ENCODE measurements at places on chromosomes 2 and 18. TPM values are rescaled to one million over a fixed set of nuclear protein-coding genes. Genes with fewer than 3 reads are reported as not detected.

CYP27C1 gene
- total RNA-seq = 0.26 TPM

RESP18 gene
- total RNA-seq = not detected

SETBP1 gene
- 2.3 TPM for total RNA-seq

LOXHD1 gene
- not detected for total RNA-seq

LBX2 gene
- total RNA-seq = 7.7 TPM

KIAA2012 gene
- not detected for total RNA-seq

SLC11A1 gene
- total RNA-seq = 0.11 TPM

OTX1 gene
- total RNA-seq = 1.2 TPM

DSG1 gene
- not detected for total RNA-seq

- no peak for DNase-seq
These were observed 505.5 kb upstream of the FAM98A start for GRCh38 chr2:34104601-34105000.

GRCh38 chr18:71583252-71583651 is 960.9 kb downstream of the CBLN2 start:
- DNase-seq = no peak

DNA sequence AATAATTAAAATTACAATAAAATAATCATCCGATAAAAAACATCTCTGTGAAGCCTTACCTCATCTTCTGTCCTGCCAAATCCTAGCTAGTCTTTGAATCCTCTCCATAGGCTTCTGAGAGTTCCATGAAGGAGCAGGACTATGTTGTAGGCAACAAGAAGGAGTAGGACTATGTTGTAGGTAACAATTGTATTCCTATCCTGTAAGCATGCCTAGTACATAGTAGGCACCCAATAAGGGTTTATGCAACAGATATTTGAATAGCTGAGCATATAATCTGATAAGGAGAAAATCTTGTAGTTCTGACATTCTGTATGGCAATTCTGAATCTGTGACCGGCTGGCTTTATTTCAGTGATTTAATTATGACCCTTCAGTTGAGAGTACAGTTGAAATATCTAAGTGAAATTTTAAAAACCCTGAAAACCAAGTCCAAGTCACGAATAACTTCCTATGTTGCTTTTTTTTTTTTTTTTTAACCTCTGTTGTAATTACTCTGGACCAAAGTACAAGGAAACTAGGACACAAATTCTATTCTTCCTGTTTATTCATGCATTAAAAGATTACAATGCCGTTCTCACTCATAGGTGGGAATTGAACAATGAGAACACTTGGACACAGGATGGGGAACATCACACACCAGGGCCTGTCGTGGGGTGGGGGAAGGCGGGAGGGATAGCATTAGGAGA is 27.8 kb downstream of the VWA3B start:
- no peak for DNase-seq

GRCh38 chr2:30869988-30870387 is 62.7 kb upstream of the CAPN13 start:
- DNase-seq = no peak

DNA sequence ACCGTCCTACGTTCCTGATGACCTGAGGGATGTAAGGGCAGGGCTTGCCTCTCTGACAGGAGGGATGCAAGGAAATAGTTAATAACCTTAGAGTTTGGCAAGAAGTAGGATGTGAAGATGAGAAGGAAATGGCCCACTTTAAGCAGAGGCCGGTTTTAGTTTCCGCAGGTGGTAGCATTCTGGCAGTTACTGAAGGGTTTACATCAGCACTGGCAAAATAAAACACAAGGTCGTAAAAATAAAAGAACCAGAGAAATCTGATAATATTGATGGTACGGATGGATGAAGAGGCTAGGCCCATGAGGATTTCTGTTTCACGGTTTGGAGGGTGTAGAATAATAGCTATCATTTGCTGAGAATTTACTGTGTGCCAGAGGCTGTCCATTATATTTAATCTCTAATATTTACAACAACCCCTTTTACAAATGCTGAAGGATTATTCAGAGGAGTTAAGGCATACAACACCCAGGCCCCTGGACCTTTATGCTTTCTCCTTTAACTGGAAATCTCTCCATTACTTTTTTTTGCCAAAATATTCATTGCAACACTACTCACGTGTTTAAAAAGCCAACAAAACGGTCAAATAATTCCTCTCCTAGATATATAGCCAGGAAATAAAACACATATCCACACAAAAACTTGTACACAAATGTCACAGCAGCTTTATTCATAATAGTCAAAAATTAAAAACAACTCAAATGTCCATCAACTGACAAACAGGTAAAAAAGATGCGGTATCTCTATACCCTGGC is 28.5 kb downstream of the DAPL1 start:
- no peak for DNase-seq

DNA sequence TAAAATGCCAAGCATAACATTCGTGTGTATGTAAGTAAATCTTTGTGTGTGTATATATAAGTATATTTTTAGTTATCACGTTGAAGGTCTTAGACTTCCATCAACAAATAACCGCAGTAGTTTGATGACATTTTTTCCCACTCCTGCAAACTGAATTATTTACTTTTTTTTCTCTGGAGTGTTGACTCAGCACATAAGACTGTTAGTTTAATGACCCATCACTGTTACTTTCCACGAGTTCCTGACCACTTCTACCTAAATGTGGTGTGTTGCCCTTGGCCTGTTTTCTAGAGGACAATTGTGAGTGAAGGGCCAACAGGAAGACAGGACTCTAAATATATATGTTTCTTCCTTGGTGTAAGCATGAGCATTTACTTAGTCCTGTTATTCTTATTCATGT is 71.3 kb upstream of the TXNDC2 start:
- no peak for DNase-seq

DNA sequence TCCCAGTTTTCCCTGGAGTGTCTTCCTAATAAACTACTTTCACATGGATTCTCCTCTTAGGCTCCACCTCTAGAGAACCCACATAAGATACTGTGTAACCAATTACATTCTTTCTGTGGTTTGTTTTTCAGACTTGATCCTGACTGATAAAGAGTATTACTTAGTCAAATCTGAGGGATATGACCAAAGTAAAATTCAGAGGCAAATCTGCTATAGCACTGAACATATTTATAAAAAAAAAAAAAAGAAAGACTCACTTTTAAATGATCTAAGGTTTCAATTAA is 13.9 kb downstream of the CKAP2L start:
- DNase-seq = no peak

GRCh38 chr2:178191511-178191910 is 2.8 kb upstream of the OSBPL6 start:
- no peak for DNase-seq

- DNase-seq = no peak
These were observed 18.3 kb downstream of the FHL2 start for GRCh38 chr2:105380432-105381100.

GRCh38 chr2:60116161-60116875 is 437.1 kb downstream of the BCL11A start:
- DNase-seq = peak; percentile 49

- no peak for DNase-seq
These were observed 10.2 kb downstream of the TMEM247 start for GRCh38 chr2:46489423-46490174.

DNA sequence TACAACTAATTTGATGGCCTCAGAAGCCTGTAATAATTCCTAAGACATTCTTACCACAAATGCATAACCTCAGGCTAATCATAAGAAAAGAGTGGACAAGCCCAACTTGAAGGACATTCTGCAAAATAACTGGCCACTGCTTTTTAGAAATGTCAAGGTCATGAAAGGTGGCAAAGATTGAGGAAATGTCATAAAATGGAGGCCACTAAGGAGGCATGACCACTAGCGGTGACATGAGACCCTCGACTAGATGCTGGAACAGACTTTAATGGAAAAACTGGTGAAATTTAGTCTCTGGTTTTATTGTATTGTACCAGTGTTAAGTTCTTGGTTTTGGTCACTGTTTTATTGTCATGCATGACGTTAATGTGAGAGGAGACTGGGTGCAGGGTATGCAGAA is 78.6 kb downstream of the SP3 start:
- DNase-seq = no peak

DNA sequence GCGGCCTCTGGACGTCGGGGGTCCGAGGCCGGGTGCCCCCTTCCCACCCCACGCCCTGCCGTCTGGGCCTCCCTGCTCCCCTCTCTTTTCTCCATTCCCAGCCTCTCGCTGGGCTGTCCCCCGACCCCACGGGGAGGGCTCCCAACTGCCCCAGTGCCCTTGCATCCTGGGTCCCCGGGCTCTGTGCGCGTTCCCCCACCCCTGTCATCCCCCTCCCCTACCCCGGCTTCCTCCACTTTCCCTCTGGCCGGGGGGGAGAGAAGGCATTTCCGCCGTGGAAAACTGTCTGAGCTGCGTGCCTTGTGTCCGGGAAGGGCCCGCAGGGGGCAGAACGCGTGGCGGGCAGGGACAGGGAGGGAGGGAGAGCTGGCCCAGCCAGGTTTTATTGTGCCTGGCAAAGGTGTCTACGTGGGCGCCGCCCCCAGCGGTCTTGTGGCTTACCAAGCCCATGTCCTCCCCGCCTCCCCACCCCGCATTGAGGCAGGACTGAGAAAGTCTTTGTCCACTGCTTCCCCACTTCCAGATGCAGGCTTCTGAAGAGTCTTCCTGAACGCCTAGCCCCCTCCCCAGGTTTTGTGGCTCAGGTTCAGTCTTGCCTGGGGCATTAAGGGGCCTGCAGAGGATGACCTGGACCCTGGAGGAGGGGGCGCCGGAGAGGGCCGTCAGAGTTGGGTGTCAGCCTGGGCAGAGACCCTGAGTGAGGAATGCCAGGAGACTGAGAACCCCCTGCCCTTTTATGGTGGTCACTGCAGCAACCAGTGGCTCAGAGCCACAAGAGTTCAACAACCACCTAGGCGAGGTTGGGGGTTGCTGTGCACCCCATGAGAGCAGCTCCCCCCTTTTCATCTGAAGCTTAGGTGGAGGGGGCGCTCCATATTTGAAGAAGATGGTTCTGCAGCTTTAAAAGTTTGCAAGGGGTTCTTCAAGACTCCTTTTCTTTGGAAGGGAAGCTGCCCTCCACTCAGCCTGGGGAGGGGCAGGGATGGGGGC is 1.3 kb downstream of the ITM2C start:
- peak; percentile 41 for DNase-seq

- DNase-seq = peak; percentile 17
These were observed 688 bp upstream of the WDR33 start for GRCh38 chr2:127811397-127812321.

DNA sequence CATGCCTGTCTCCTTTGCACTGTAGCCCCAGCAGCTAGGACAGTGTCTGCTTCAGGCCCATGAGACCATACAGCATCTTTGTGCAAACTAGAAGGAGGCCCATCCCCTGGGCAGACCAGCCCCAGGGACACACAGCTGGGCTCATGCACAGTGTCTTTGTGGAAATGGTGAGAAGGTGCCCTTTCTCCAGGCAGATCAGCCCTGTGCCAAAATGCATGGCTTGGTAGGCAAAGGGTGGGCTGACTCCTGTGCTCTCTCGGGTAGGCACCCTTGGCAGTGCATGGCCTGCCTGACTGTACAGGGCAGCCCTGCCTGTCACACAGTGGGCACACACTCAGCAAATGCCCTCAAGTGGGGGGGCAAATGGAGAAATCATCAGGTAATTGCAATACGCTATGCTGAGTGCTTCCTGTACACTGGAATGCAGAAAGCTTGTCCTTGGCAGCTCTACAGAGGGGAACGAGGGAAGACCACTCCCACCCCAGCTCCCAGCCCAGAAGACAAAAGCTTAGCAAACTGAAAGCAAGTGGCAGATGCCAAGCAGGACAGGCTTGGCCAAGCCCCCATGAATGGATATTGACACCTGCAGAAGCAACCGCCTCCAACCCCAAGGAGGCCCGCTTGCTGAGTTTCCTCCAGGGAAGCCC is 21.6 kb downstream of the TNS1 start:
- DNase-seq = no peak

DNA sequence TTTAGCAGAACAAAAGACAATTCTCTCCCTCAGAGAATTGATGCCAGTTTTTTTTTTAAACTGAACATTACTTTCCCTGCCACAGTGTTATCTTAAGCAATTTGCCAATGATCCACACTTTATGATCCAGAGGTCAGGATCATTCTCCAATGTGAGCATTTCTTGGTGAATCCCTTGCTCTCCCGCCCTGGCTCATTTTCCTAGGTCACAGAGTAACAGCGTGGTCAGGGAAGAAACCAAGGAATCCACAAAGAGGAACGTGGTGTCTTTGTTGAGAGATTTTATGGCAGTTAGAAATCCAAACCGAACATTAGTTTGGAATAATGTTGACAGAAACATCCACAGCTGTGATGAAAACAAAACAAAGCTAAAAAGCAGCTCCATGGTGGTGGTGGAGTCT is 250.3 kb downstream of the TTC32 start:
- no peak for DNase-seq

- DNase-seq = no peak
These were observed 256.2 kb upstream of the KLHL29 start for GRCh38 chr2:23128684-23129292.
